AG09319 (cell line): ENCODE measurements at places on chromosomes 11 and 22.

- DNase-seq, result no peak
Observed at GRCh38 chr11:86442827-86443226, 68.1 kb downstream of the CCDC81 start.

- DNase-seq, result no peak
Observed at GRCh38 chr11:105056446-105056845, 11.3 kb upstream of the CARD16 start.

- no peak for DNase-seq
Observed at GRCh38 chr11:110675548-110675947, 36.7 kb downstream of the ARHGAP20 start.

DNA sequence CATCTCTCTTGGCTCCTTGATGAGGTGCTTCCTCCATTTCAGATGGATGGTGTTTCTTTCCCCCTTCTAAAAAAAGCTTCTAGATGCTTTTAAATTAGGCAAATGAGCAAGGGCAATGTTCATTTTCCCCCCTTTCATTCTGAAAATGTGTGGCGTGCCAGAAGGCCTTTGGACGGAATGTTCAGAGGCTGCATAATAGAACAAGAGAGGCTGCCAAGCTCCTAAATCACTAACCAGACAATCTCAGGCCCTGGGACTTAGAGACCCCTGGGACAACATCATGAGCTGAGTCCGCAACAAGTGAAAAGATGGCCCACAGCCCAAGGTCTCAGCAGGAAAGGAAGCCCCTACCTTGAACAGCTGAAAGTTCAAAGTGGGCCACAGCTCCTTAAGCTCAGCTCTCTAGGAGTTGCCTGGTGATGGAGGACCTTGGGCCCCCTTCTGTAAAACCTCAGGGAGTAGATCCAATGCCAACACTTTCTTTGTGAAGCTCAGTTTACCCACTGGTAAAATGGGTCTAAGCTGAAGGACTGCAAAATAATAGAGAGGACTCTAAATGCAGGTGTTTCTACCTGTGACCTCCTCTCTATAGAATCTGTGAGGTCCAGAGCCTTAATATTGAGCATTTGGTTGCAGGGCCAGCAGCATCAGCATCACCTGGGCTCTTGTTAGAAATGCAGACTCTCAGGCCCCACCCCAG lies 144.0 kb downstream of the FBXO7 start:
- no peak for DNase-seq

- no peak for DNase-seq
Observed at GRCh38 chr11:61924064-61924455, 6.7 kb upstream of the RAB3IL1 start.

DNA sequence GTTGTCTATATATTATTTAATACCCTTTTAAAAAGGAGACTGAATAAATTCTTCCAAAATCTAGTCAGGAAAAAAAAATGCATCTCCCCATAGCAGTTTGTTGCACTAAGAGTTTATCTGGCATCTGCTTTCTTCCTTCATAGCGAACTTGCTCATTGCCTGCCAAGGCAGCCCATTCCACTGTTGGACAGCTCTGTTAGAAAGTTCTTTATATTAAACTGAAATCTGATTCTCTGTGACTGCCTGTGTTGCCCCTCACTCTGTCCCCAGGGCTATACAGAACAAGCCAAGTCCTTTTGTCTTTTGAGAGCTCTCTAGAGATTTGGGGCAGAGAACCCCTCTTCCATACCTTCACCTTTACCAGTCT lies 3.3 kb upstream of the CHRDL2 start:
- no peak for DNase-seq

- no peak for DNase-seq
Observed at GRCh38 chr11:125228445-125228844, 63.9 kb downstream of the PKNOX2 start.

GRCh38 chr22:31871480-31871879 lies 72.9 kb upstream of the YWHAH start:
- DNase-seq, result no peak

DNA sequence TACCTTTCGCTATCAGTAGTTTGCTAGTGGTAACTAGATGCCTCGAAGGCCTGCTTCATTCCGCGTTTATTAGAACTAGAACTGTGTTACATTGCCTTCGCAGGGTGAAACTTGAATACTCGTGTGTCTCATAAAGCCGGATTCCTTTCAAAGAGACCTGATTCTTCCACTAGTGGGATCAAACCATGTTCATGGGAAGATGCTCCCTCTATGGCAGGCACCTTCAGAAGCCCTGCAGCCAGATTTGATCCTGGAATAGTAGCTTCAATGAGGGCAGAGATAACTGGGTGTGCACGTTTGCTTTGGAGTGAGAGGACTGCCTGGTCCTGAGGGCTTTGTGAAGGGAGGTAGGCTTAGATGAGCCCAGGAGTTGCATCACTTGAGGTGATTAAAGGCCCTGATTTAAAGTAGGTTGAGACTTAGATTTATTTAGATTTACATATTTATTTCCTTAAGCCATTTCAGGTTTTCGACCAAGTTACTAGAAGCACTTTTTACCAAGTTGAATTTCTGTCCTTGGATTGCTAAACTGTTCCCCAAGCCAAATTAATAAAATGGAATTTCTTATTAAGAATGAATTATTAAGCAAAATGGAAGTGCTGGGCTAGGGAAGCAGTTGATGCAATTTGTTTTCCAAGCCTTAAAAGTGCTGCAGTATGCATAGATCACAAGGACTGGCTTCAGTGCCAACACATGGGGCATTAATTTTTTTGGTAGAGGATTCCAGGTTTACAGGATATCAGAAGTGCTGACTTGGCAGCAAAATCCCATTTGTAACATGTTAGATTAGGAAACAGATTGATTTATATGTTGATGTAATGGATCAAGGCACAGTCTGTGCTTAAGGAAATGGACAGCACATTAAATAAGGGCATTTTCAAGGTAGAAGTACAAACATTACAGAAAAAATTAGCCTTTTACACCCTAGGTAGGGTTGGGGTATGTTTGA lies 32.9 kb downstream of the APLP2 start:
- no peak for DNase-seq

GRCh38 chr11:17810746-17811145 lies 76.2 kb downstream of the KCNC1 start:
- DNase-seq, result no peak

DNA sequence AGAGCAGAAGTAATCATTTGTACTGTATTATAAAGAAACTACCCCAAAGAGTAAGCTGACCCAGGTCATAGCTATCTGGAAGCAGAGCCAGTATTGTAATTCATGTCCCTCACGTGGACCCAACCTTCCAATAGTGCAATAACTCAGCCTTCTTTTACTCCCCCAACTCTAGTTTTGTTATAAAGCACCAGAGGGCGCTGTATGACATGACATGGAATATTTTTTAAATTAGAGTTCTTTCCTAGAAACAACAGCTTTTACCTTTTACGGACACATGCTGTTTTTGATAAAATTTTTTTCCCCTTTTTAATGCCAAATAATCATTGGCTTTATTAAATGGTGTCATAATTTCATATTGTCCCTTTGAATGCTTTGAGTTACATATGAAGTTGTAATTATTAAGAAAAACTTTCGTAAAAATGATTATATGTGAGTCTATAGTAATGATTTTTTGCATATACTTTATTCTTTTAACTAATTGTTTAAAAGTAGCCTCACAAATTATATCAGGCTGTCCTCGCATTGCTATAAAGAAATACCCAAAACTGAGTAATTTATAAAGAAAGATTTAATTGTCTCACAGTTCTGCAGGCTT lies 76.9 kb downstream of the DKK3 start:
- peak; percentile 39 for DNase-seq
